Renal cortex interstitium (tissue), 15 donors: ENCODE measurements at places on chromosomes 3 and 15. TPM values are rescaled to one million over a fixed set of nuclear protein-coding genes. Genes with fewer than 3 reads are reported as not detected.

DNA sequence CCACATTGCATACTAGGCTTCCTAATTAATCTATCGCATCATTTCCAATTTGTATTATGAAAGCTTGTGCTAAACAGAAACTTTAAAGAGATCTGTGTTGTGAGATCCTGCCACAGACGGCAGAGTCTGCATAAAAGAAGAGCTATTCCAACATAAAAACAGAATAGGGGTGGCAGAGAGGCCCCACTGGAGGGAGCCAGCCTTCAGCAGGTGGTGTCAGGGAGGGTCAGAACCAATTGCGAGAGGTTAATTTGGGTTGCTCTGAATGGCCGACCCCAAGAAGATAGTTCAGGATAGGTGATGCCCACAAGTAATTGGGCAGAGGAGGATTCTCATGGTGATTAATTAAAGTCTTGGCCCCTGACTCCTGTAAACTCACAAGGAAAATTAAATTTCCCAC, 74.8 kb downstream of the DCLK3 start:
- no peak for DNase-seq

DNA sequence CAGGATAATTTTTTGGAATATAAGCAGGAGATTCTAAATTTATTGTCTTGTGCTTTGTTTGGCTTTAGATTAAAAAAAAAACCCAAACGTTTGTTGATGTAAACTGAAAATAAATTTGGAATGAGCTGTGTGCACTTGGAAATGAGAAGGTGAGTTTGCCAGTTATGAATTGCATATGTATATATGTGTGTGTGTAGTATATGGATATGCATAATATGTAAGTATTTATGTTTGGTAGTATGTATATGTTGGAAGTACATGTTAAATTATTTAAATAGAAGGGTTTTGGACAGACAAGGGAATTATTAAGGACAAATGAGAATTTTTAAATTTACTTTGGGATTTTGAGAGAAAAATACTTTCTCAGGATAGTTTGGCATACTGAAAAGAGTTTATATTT, 265.8 kb upstream of the CNTN3 start:
- no peak for DNase-seq

Gene MRAS
- polyA plus RNA-seq, result 29.4 TPM

Gene BDH1
- polyA plus RNA-seq, result 50.6 TPM
